ENCODE measurements at places on chromosomes 4 and X.

GRCh38 chr4:157223456-157223855 is 2.9 kb downstream of the GRIA2 start:
- DNase-seq, result peak; percentile 36

- peak; percentile 46 for DNase-seq
These were observed 1.0 kb downstream of the SCD5 start for GRCh38 chr4:82797405-82798111.

DNA sequence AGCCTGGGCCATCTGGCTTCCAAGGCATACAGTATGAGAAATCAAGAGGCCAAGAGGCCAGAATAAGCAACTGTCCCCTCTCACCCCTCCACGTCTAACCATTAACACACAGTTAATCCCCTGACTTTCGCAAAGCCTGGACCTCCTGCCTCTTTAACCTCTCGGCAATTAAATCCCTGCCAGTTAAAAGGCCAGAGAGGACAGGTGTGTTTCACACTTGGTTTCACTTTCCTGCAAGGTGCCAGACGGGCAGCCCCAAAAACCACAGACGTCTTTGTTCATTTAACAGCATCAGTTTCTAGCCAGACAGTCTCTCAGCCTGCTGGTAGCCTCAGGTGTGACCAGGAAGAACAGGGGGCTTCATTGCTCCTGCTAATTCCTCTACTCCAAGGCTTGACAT is 91.1 kb upstream of the KIT start:
- DNase-seq, result peak; percentile 35

- DNase-seq, result no peak
These were observed 17.8 kb upstream of the MCF2 start for GRCh38 chrX:139725720-139726119.

DNA sequence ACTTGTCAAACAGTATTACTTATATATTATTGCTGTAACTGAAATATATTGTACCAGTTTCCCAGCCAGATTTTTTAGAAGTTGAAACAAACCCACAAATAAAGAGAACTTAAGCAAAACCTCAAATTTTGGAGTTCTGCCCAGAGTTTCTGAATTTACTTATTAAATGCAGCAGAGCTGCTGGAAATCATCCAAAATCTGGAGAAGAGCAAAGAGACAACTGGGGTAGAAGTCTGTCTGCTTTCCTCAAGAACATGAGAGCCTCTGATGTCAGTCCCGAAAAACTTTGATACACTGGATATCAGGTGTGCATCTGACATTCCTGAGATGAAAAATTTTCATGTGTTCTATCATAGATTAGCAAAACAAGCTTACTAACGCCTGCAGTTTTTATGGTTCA is 325.9 kb downstream of the NR3C2 start:
- peak; percentile 76 for DNase-seq

All from brain (organoid and tissue), 16 donors.